Pancreas (tissue), 10 donors: ENCODE measurements at places on chromosomes 11 and 22. TPM values are rescaled to one million over a fixed set of nuclear protein-coding genes. Genes with fewer than 3 reads are reported as not detected.

Gene LRRC56
- total RNA-seq = 1.9 TPM

Gene BIK
- total RNA-seq = 4.9 TPM

Gene C11orf52
- 18.5 TPM for total RNA-seq

Gene ROBO4
- 4.3 TPM for total RNA-seq

Gene BIRC3
- total RNA-seq = 27.7 TPM

Gene KCNJ11
- total RNA-seq = 11.7 TPM

Gene OR8G5
- total RNA-seq = not detected

Gene RAPSN
- total RNA-seq = 0.19 TPM

Gene LINC01488
- not detected for total RNA-seq

Gene HIRA
- total RNA-seq = 14.6 TPM

Gene CSNK2A3
- total RNA-seq = 0.46 TPM

Gene ARHGAP20
- total RNA-seq = 0.09 TPM

Gene OR10D3
- not detected for total RNA-seq

Gene MYEOV
- total RNA-seq = 1.5 TPM

Gene LRRC4C
- 0.17 TPM for total RNA-seq

Gene MS4A15
- total RNA-seq = not detected

Gene SLC16A8
- total RNA-seq = not detected

Gene LRRN4CL
- total RNA-seq = 1.4 TPM

Gene BTBD18
- not detected for total RNA-seq

Gene CAPN1
- 108 TPM for total RNA-seq

Gene AQP11
- total RNA-seq = 0.51 TPM

Gene SCGB2A2
- total RNA-seq = not detected

Gene RIC3
- 18.5 TPM for total RNA-seq

Gene OR8G1
- total RNA-seq = not detected

Gene MS4A12
- total RNA-seq = not detected

Gene COX8A
- 81.7 TPM for total RNA-seq

Gene MRGPRF
- total RNA-seq = 2.5 TPM

Gene H19
- total RNA-seq = 239 TPM

Gene JRKL
- 2.5 TPM for total RNA-seq
